Body of pancreas (tissue), 4 donors: ENCODE measurements at places on chromosomes 5 and 9.

DNA sequence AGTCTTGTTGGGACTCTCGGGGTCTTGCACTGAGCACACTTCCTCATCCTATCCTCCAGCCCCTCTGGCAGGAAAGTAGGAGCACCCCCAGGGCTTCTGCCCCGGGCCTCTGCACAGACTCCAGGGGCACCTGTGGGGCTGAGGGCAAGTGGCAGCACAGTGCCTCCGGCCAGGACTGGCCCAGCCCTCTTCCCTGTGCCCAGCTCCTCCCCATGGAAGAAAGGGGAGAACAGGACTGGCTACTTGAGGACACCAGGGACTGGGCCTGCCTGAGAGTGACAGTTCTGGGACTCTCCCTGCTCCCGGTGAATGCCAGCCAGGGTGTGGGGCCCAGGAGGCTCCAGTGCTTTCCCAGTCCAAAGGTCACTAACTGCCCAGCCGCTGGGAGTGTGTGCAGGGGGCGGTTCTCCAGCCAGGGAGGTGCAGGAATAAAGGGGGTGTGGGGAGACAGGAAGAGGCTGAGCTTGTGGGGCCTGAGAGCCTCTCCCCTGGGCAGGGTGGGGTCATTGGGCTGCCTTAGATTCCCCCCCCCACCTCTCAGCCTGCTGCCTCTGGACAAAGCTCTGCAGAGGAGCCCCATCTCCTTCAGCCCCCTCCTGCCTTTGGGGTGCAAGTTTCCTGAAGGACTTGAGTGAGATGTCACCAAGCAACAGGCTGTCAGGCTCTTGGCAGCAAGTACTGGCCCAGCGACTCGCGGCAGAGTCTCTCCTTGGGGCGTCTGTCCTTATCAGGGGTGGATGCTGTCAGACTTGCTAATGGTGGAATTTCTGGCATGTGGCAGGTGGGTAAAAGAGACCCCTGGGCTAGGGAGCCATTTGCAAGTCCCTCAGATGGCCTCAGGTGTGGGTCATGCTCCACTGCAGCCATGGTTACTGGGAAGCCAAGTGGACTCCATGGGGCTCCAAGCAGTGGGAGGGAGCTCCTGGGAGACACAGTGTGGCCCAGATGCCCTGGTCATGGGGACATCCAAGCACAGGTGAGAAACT is 19.1 kb upstream of the JADE2 start:
- DNase-seq: peak; percentile 94

GRCh38 chr5:160023007-160023907 is 14.3 kb downstream of the TTC1 start:
- DNase-seq: no peak

DNA sequence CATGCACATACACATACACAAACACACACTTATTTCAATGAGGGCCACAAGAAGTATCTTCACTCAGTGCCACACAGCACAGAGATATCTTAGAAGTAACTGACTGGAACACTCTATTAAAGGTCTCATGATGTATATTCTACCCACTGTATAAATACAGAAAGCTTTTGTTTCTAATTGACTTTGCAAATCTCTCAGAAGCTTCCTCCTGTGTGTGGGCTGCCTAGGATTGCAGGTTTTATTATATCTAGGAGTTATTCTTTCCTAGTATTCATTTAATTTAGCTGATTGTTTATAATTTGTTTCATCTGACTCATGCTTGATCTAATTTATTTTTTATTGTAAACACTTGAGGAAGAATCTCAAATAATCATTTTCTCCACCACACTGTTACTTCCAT is 262.4 kb upstream of the ACTBL2 start:
- no peak for DNase-seq

DNA sequence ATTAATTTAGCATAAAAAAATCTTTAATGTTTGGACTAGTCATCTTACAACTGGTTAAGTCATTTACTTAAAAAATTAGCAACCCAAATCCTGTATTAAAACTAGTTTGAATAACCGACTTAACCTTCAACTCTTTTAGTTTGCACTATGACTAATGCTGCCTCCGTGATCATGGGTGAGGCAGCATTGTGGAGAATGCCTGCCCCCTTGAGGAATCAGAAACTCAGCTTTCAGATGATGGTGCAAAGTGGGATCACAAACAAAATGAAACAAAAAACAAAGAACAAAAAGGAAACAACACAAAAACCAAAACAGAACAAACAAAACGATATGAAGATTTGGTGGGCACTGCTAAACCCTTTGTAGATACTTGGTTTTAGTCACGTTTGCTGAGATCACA is 127.0 kb upstream of the PALM2AKAP2 start:
- no peak for DNase-seq

DNA sequence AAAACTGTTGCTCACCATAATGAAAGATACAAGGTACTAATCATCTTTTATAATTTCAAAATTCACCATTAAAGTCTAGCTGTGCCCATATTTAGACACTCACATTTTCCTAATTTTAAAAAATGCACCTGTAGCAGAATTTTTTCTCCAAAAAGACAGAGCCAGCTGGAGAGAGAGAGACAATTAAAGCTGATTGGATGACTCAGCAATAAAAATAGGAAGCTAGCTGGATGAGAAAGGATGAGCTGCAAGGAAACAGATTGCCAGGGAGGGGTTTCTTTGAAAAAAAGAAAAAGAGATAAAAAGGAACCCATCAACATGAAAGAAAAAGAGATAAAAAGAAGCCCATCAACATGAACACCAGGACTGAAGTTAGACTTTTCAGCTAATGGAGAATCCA is 73.8 kb downstream of the HCN1 start:
- DNase-seq: no peak

- DNase-seq: no peak
Observed at GRCh38 chr9:36772449-36773403, 200.0 kb downstream of the MELK start.

DNA sequence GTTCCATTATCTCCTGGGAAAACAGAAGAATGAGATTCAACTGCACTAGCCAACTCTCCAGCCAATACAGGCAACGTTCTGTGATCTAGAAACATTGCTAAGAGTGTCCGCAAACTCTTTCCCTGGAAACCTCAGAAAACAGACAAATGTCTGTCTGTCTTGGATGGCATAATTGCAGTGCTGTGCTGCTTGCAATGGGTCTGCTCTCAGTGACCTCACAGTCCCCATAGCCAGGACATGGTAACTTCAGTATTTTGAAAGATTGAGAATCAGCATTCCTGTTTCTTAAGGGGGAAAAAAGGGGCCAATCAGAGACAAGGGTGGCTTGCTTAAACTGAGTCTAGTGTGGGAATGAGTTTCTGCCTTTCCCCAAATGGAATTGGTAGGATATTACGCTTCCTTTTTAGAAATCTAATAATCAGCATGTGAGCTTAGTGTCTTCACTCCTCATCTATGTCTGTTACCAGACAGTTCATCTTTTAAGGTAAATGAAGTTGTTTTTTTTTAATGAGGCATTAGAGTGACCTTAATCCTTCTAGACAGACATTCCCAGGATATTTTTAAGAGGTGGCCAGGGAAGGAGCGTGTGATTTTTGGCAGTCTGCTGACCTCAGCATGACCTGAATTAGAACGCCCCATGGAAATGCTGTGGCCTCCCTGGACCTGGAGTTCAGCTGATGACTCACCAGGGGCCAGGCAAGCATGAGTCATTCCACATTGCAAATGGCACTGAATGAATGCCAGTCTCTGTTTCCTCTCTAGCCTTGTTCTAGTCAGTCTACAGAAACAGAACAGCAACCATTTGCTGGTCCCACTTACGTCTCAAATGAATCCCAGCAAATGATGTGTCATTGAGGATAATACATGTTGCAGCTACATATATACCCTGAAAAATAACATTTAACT is 210.2 kb upstream of the ACTBL2 start:
- DNase-seq: peak; percentile 81

- no peak for DNase-seq
Observed at GRCh38 chr5:122607818-122608217, 167.1 kb upstream of the SNX2 start.

DNA sequence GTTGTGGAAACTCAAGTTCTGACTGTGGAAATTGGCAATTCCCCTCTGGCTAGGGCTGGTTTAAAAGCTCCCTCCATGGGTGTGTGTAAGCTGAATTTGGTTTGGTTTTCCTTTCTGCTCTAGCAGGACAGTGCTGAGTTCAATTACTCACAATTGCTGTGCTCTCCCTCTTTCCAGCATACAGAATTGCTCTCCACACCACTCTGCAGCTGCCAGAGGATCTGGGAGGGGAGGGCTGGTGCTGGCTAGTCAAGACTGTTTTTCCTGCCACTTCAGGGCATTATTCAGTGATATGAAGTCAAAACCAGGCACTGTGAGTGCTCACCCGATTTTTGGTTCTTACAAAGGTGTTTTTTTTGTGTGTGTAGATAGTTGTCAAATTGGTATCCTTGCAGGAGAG is 336.9 kb upstream of the SLC24A2 start:
- no peak for DNase-seq

GRCh38 chr5:130514984-130515690 is 610.9 kb downstream of the CHSY3 start:
- no peak for DNase-seq

DNA sequence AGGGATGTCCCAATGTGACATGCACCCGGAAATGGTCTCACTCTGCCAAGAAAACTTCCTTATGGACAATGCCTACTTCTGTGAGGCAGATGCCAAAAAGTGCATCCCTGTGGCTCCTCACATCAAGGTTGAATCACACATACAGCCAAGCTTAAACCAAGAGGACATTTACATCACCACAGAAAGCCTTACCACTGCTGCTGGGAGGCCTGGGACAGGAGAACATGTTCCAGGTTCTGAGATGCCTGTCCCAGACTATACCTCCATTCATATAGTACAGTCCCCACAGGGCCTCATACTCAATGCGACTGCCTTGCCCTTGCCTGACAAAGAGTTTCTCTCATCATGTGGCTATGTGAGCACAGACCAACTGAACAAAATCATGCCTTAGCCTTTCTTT is 37.6 kb upstream of the CCDC152 start:
- no peak for DNase-seq

- no peak for DNase-seq
Observed at GRCh38 chr5:69364414-69364813, 4.9 kb downstream of the AK6 start.
